ENCODE measurements at places on chromosomes 2 and 18. TPM values are rescaled to one million over a fixed set of nuclear protein-coding genes. Genes with fewer than 3 reads are reported as not detected.

APOB gene
- 0.09 TPM for total RNA-seq

DNA sequence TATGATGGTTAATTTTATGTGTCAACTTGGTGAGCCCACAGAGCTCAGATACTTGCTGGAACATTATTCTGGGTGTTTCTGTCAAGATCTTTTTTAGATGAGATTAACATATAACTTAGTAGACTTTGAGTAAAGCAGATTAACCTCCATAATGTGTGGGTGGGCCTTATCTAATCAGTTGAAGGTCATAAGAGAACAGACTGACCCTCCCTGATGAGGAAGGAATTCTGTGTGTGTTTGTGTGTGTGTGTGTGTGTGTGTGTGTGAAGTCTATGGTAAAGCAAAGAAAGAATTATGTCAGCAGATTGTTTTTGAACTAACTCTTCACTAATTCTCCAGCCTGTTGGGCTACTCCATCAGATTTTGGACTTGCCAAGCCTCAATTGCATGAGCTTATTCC, 232.2 kb upstream of the MEX3C start:
- no peak overlapping the region for H3K27ac ChIP-seq
- no peak overlapping the region for H3K4me3 ChIP-seq
- no peak for DNase-seq
- H3K36me3 ChIP-seq, result no peaks in the 10 kb centered on the region

DNA sequence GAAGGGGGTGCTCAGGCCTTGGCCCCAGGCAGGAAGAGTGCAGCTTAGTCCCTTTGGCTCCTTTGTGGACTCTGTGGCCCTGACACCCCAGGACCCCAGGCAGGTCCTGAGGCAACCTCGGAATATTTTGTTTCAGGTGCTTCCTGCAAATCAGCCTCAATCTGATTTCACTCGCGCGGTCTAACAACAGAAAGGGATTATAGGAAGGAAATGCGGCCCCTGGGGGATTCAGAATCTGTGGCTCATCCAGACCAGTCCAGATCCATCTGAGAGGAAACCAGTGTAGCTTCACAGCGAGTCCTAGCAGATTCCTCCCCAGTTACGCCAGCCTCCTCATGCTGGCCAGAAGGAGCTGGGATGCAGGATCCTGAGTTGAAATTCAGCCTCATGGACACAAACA, 59.5 kb upstream of the YWHAQ start:
- H3K4me3 ChIP-seq, result no peak overlapping the region
- H3K27ac ChIP-seq, result no peak overlapping the region
- DNase-seq, result no peak
- H3K4me1 ChIP-seq, result peaks cover 10% of the 10 kb centered on the region

- H3K4me3 ChIP-seq, result no peak overlapping the region
- H3K36me3 ChIP-seq, result no peaks in the 10 kb centered on the region
- H3K27me3 ChIP-seq, result peaks cover 10% of the 10 kb centered on the region
Measured at GRCh38 chr2:219037783-219038499, 3.4 kb downstream of the CFAP65 start.

DNA sequence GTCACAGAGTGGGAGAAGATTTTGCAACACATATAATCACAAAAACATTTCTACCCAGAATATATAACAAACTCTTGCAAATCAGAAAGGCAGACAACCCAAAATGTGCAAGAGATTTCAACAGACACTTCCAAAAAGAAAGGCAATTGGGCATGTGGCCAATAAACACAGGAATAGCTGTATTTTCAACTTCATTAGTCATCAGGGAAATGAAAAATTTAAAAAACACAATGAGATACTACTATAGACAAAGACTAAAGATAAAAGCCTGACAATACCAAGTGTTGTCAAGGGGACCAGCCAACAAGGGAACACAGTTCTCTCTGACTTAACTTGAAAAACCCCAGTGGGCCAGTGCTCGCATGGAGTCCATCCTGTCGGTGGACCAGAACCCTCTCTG, 40.5 kb downstream of the MTHFD2 start:
- no peaks in the 10 kb centered on the region for H3K27me3 ChIP-seq
- no peak for DNase-seq
- no peak overlapping the region for H3K27ac ChIP-seq
- no peaks in the 10 kb centered on the region for H3K36me3 ChIP-seq

SCYGR4 gene
- not detected for total RNA-seq

DNA sequence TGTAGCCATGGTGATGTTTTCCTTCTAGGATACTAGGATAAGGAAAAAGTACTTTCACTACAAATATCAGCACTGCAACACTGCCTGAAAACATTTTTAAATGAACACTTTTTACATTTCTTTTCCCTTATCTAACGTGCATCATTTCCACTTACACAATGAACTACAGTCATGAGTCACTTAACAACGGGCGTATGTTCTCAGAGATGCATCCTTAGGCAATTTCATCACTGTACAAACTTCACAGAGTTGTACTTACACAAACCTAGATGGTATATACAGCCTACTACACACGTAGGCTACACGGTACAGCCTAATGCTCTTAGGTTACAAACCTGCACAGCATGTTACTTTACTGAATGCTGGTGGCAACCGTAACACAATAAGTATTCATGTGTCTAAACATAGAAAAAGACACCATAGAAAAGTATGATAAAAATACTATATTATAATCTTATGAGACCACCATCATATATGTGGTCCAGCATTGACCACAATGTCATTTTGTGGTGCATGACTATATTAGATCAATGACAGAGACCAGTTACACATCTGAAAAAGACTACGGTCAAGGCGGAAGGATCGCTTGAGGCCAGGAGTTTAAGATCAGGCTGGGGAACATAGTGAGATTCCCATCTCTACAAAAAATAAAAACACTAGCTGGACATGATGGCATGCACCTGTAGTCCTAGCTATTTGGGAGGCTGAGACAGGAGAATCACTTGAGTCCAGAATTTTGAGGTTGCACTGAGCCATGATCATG, 39.8 kb downstream of the WDR33 start:
- H3K4me3 ChIP-seq, result no peak overlapping the region
- H3K36me3 ChIP-seq, result peaks cover 17% of the 10 kb centered on the region
- no peaks in the 10 kb centered on the region for H3K27me3 ChIP-seq
- H3K27ac ChIP-seq, result no peak overlapping the region

DNA sequence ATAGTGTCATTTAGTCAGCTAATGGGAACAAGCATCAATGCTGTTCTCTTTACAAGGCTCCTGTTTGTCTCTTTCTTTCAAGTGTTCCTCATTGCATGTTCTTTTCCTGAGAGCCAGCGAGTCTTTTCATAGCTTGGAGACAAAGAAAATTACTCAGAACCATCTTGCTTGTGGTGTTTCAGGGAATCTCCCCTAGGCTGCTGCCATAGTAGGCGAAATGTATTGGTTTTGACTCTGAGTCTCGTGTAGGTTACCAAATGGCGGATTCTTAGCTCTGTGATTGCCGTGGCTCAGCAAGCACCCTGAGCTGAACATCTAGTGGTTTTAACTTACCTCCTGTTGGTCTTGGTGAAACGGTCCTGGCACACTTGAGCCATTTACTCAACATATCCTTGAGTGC, 68.7 kb downstream of the RHBDD1 start:
- peak overlapping the region; percentile 97 for H3K27ac ChIP-seq
- H3K4me1 ChIP-seq, result peaks cover 62% of the 10 kb centered on the region
- H3K4me3 ChIP-seq, result no peak overlapping the region
- no peaks in the 10 kb centered on the region for H3K36me3 ChIP-seq
- DNase-seq, result peak; percentile 13

LRP1B gene
- 0.28 TPM for total RNA-seq

DNA sequence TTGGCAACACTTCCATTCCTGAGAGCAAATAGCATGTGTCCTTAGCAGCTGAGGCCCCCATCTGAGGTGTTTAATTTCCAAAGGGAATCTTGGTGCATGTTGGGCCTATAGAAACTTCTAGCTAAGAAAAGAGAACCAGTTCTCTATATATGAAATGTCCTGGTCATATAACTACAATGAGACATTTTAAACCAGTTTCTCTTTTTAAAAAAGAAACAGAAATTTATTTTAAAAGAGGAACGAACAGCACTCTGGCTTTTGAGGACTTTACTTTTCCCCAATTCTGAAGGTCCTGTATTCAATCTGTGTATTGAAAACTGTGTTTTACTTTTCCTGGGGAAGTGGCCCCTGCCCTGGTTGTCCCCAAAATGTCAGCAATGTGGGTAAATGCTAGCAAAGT, 309.5 kb upstream of the STON1 start:
- no peak overlapping the region for H3K27ac ChIP-seq
- H3K36me3 ChIP-seq, result no peaks in the 10 kb centered on the region
- no peaks in the 10 kb centered on the region for H3K27me3 ChIP-seq
- DNase-seq, result no peak
- no peak overlapping the region for H3K4me3 ChIP-seq

DTYMK gene
- total RNA-seq, result 44.4 TPM

- DNase-seq, result no peak
- no peaks in the 10 kb centered on the region for H3K27me3 ChIP-seq
- no peak overlapping the region for H3K4me3 ChIP-seq
- no peaks in the 10 kb centered on the region for H3K4me1 ChIP-seq
- H3K36me3 ChIP-seq, result no peaks in the 10 kb centered on the region
Measured at GRCh38 chr18:9746958-9747357, 38.9 kb downstream of the RAB31 start.

DNA sequence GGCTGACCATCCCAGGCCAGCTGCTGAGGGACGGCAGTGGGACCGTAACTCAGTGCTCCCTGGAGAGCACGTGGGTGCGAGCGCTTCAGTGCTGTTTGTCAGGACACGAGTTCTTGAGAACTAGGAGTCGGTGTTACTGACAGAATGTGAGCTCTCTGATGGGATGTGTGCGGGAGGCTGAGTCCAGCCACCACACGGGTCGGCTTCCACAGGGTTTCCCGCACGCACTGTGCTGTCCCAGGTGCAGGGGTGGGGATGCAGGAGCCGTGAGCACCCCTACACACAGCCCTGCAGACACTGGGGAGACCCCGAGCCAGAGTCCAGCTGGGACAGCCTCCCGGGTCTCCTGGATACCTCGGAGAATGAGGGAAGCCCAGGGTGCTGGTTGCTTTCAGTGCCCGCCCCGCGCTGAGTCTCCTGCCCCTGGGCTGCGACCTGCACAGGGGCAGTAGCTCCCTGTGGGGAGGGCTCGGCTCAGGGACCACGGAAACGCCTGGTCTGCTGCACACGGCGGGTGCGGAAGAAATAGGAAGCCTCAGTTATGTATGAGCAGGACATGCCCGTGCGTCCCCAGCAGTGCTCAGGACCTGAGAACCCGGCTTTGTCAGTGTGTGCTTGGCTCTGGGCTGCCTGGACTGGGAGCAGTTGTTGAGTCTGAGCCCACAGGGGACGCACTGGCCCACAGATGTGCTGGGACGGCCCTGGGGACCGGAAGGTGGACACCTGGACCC, 71.2 kb downstream of the KCNG2 start:
- H3K27me3 ChIP-seq, result no peaks in the 10 kb centered on the region
- H3K27ac ChIP-seq, result no peak overlapping the region
- H3K36me3 ChIP-seq, result no peaks in the 10 kb centered on the region
- no peak overlapping the region for H3K4me3 ChIP-seq
- DNase-seq, result no peak

GRCh38 chr18:59051470-59052165, 88.1 kb upstream of the SEC11C start:
- no peak overlapping the region for H3K4me3 ChIP-seq
- no peaks in the 10 kb centered on the region for H3K36me3 ChIP-seq
- no peaks in the 10 kb centered on the region for H3K4me1 ChIP-seq
- H3K27ac ChIP-seq, result no peak overlapping the region
- DNase-seq, result no peak
- no peaks in the 10 kb centered on the region for H3K27me3 ChIP-seq

TMEFF2 gene
- total RNA-seq, result 1.2 TPM

DNA sequence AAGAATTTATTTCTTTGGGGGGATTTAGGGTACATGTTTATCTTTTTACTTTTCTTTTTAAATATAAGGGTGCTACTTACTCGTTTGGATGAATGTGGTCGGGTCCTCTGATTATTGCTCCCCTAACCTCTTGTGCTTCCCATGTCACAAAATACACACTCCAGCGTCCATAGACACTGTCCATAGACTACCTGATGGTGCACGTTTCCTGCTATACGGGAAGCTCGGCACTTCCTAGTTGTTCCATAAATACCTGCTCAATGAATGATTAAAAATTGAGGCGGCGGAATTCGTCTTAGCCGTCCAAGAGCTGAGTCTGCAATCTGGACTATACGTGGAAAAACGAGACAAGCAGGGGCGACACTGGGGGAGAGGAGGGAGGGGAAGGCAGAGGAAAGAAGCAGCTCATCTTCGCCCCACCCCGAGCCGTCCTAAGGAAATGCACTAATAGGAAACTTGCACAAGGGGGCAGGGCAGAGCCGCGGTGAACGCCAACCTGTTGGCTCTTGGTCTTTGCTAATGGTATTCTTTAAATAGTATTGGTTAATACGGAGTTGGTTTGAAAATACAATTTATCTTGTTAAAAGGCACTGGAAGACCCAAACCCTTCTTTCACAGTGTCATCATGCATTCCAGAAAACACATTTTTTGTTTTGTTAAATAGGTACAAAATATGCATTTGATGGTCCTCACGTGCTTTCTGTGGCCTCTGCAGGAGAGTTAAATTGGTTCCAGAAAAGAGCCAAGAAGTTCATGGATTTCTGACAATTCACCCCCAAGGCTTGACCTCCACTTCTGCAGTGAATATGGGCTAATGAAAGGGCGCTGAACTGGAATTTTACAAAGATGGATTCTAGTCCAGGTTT, 73.0 kb upstream of the KCTD1 start:
- no peak overlapping the region for H3K4me3 ChIP-seq
- no peaks in the 10 kb centered on the region for H3K4me1 ChIP-seq
- no peaks in the 10 kb centered on the region for H3K27me3 ChIP-seq
- peak; percentile 13 for DNase-seq
- no peaks in the 10 kb centered on the region for H3K36me3 ChIP-seq

DNA sequence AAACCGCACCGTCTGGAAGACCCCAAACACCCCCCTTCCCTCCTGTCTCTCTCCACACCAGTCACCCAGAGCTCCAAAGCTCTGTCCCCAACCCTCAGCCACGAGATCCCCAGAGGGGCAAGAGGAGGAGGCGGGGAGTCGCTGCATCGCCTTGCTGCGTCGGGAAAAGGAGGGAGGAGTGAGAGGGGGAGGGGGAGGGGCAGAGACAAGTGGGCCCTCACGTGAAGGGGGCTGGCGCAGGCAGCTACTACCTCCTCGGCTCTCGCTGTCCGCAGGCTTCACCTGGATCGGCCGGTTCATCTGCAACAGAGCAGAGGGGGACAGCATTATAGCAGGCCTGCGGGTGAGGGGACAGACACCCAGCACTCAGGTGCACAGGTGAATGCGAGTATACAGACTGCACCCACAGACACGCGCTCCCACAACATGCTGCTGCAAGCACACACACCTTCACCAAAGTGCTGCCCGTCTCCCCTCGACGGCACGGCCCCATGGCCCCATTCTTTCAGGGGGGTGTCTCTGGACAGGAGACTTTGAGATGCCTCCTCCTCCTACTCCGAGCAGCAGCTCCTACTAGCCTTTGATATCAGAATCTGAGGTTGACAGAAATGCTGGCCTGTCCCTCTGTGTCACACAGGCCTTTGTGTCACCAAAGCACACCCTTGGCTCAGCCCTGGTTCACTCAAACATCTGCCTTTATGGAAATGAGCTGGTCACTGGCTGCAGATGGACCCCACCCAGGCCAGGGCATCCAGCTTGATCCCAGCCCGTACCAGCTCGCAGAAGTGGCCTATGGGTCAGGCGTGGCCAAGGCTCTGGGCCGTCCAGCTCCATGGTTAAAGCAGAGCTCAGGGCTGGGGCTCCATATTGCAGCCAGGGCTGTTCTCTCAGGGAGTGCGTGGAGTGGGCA, 243.8 kb downstream of the CELF4 start:
- no peaks in the 10 kb centered on the region for H3K4me1 ChIP-seq
- no peaks in the 10 kb centered on the region for H3K36me3 ChIP-seq
- H3K27ac ChIP-seq, result no peak overlapping the region

- peaks cover 10% of the 10 kb centered on the region for H3K36me3 ChIP-seq
- no peaks in the 10 kb centered on the region for H3K27me3 ChIP-seq
- H3K4me3 ChIP-seq, result no peak overlapping the region
- no peak overlapping the region for H3K27ac ChIP-seq
Measured at GRCh38 chr2:73408198-73408597, 22.6 kb downstream of the ALMS1 start.
